ENCODE measurements at places on chromosomes 5 and 9.
A peak's percentile ranks its signal among the peaks of the same experiment; 100 is the strongest.

DNA sequence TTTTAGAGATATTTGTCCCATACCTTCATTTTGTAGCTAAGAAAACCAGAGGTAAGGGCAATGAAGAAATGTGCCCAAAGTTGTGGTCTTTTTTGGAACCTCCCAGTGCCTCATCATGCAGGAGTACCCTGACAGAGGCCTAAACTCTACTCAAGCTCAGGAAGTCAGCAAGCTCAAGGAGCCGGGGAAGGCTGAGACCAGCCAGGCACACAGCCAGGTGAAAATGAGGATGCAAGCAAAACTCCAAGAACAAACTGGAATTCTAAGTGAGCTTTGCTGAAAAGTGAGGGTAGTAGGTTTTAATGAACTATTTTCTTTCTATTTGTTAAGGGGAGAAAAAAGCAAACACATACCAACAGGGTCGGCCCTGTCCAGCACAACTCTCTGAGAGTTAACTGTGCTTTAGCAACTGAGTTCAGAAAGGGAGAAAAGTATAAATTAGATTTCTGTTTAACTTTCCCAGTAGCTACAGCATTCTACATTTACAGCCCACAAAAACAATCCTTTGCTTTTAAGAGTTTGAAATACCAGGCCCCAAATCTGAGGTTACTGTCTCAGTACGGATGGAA is 146.4 kb downstream of the GNAQ start:
- no peak for DNase-seq

GRCh38 chr5:64190562-64191306 is 25.1 kb downstream of the RNF180 start:
- no peak for DNase-seq

GRCh38 chr5:89878140-89879132 is 531.1 kb downstream of the CETN3 start:
- peak; percentile 96 for DNase-seq

GRCh38 chr5:108141676-108142075 is 240.2 kb downstream of the FBXL17 start:
- no peak for DNase-seq

DNA sequence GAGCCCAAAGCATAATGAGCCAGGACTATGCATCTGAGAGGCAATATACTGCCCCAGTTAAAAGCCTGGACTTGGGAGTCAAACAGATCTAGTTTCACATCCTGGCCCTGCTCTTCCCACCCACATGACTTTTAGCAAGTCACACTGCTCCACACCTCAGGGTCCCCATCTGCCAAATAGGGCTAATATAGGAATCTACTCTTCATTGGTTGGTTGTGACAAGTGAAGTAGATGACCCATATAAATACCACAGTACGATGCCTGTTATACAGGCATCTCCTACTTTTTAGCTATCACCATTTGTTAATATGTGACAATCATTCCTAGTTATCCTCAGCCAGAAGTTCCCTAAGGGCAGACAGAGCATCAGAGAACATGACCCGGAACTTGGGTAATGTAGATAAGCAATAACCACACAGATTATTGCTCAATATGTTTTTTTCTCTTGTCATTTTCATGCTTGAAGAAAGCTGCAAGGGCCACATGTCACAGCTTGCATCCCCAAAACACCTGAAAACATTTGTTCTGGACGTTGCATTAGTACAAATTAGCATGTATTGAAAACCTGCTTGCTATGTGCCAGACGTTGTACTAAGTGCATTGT is 20.4 kb downstream of the ADAM19 start:
- no peak for DNase-seq

DNA sequence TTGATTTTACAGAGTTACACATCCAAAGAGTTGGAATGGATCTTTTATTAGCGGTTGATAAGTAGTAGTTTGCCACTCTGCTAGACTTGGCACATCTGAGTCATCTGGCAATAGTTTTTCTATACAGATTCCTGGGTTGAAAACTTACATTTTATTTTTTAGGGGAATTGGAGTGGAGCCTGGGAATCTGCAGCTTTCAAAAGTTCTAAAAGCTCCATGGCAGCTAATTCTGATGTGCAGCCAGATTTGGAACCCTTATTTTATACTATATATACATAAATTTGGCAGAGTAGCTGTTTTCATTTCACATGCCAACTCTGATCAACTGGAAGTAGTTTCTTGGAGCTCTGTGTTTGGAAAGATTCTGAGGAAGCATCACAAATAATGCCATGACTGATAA is 715.5 kb downstream of the TLR4 start:
- no peak for DNase-seq

DNA sequence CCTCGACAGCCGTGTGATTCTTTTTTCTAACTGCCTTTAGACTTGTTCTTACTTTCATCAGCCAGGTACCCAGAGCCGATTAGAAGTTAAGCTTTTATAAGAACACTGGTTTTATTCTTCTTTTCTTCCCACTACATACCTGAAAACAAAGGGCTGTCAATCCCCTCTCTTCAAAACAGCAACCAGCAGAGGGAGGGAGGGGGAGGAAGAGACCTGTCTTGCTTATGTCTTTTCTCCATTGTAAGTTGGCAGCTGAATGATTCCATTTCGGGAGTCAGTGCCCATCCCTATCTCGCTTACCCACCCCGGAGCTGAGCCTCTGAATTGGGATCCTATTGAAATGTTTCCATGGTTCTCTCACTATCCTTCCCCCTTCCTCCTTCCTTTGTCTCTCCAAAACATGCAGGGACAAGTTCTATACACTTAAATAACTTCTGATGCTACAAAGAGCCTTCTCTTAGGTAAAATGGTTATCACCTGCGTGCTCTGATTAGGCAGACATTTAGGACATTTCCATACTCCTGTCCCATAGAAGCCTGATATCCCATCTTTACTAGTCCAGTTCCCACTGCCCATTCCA is 83.9 kb upstream of the WWC1 start:
- DNase-seq, result no peak

- peak; percentile 86 for DNase-seq
These were observed 9.2 kb upstream of the TAF1L start for GRCh38 chr9:32644698-32645097.

- DNase-seq, result no peak
These were observed 142.5 kb upstream of the LRRTM2 start for GRCh38 chr5:139017624-139018023.

- no peak for DNase-seq
These were observed 6.0 kb downstream of the NACC2 start for GRCh38 chr9:136088939-136089696.

GRCh38 chr5:145531038-145531734 is 304.0 kb downstream of the PRELID2 start:
- DNase-seq, result peak; percentile 92

DNA sequence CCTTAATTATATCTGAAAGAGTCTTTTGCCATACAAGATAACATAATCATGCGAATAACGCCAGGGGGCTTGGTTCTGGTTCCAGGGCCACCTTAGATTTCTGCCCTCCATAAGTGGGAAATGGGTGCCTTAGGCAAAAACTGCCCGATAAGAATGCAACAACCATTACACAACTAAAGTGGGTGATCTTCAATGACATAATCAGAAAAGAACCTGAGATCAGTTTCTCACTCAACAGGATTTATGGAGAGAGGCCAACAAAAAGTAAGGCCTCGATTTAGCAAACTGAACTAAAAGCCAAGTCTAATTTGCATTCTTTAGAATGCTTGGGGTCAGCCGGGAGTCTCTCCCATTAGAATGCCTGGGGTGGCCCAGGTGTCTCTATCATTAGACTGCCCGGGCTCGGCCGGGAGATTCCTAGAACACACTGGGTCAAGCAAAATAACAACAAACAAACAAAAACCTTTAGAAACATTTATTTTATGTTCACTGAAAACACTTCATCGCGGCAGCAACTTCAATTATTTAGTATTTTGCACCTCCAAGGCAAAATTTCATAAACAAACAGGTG is 194.8 kb downstream of the AUH start:
- DNase-seq, result no peak

- no peak for DNase-seq
These were observed 27.0 kb downstream of the C5 start for GRCh38 chr9:121023064-121023463.

GRCh38 chr9:113630386-113631136 is 167.0 kb downstream of the RGS3 start:
- no peak for DNase-seq

GRCh38 chr9:137372693-137373610 is 50.0 kb downstream of the EXD3 start:
- DNase-seq, result no peak

GRCh38 chr9:29830821-29831220 is 2257.5 kb upstream of the C9orf72 start:
- peak; percentile 52 for DNase-seq

- DNase-seq, result peak; percentile 64
These were observed 124.6 kb downstream of the ROR2 start for GRCh38 chr9:91825422-91825821.

DNA sequence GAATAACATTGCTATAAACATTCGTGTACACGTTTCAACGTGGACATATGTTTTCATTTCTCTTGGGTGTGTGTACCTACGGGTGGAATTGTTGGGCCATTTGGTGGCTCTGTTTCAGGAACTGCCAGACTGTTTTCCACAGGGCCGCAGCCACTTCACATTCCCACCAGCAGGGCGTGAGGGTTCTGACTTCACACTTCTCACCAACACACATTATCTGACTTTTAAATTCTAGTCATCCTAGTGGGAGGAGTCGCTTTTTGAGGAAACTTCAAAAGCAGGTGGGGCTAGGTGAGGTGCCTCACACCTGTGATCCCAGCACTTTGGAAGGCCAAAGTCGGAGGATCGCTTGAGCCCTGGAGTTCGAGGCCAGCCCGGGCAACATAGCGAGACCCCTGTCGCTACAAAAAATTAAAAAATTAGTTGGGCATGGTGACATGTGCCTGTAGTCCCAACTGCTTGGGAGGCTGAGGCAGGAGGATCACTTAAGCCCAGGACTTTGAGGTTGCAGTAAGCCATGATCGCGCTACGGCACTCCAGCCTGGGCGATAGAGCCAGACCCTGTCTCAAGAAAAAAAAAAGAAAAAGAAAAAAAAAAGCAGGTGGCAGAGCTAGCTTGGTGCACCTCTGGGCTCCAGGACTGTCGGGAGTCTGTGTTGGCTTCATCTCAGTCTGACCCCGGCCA is 28.5 kb downstream of the TSPAN17 start:
- peak; percentile 46 for DNase-seq

DNA sequence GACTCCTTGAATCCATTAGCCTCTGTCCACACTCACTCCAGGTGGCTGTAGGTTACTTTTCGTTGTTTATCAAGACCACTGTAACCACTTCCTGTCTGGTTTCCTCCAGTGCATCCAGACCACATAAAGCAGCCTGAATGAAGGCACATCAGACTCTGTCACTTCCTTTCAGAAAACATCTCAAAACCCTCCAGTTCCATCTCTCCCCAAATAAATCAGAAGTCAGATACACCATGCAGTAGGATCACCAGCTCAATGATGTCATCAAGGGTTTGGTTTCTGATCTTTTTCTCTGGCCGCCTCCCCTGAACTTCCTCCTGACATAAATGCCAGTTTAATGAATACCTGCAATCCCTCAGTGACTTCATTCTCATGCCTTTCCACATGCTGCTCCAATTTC is 161.2 kb downstream of the ZNF462 start:
- no peak for DNase-seq

DNA sequence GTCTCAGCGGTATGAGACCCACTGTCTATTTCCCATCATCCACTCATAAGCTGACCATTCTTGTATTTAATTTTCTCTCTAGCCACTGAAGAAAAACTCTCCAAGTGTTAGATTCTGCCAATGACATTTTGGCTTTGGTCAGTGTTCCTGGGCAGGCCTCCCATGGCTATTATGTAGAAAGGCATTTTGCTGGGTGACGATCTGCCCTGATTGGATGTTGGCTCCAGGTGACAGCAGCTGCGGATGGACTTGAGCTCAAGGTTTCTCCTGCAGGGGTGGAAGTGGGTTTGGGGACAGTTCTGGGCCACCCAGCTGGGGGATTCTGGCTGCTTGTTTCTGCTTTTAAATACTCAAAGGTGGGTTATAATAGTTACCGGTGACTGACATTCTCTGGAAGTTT is 31.6 kb downstream of the ACSL6 start:
- no peak for DNase-seq

- DNase-seq, result no peak
These were observed 115.3 kb downstream of the UBE2R2 start for GRCh38 chr9:33932078-33932807.

GRCh38 chr9:33234511-33235467 is 5.2 kb upstream of the SPINK4 start:
- peak; percentile 22 for DNase-seq

DNA sequence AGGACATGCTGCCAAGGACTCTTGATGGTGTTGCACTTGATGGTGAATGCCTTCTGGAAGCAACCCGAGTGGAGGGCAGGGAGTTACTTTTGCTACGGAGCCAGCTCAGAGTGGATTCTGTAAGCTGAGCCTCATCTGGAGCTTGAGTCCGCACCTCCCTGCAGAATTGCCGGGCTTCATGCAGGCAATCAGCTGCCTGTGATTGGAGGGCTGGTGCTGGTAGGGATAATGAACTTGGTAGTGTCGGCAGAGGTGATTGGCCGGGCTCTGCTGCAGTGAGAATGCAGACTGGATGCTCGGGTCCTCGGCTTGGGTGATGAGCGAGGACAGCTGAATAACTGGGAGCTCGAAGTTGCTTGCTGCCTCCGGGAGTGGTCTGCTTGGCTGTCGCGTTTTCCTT is 23.1 kb downstream of the SLC25A25 start:
- no peak for DNase-seq
